Activated CD4-positive, alpha-beta T cell treated with anti-CD3 and anti-CD28 coated beads for 36 hours (primary cell): ENCODE measurements at places on chromosomes 1 and 21.

DNA sequence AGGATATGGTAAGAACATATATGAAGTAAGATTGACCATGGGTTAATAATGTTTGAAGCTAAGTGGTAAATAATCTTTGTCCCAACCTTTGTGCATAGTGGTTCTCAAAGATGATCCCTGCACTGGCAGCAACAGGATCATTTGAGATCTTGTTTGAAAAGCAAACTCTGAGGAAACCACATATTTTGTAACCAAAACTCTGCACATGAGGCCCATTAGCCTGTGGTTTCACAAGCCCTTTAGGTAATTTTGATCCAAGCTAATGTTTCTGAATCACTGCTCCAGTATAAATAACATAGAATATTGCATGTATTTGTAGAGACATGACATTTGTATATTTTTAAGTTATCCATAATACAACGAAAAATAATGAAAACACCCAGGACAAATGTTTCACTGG lies 147.9 kb upstream of the RGS18 start:
- DNase-seq: no peak

- no peak for DNase-seq
Measured at GRCh38 chr1:156204686-156205085, 8.1 kb upstream of the PMF1 start.

- DNase-seq: no peak
Measured at GRCh38 chr1:159030877-159031447, 21.3 kb downstream of the IFI16 start.

GRCh38 chr1:47709019-47709871 lies 271.4 kb downstream of the FOXD2 start:
- DNase-seq: peak; percentile 32

DNA sequence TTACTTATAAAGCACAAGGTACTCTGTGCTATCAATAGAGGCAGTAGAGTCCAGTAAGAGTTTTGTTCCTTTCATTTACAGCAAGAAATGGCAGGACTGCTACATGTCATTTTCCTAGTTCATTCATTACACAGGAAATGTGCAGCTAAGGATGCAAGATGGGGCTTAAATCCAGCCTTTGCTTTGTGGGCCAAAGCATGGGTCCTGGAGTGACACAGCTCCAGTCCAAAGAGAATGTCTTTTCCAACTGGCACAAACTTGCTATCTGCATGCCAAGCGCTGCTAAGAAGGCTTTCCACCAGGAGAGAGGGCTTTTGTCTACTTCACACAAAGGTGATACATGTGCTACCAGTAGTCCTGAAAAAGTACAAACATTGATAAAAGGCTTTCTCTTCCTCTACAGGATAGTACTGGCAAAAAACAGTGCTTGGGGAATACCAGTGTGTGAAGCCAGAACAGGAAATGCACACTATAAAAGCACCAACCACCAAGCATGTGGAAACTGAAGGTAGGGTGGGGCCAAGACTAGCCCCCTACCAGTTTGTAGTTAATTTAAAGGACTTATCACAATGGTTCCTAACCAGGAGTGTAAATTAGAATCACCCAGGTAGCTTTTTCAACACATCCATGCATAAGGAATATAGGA lies 68.7 kb downstream of the ARID4B start:
- DNase-seq: no peak

- no peak for DNase-seq
Measured at GRCh38 chr1:167333124-167333523, 112.4 kb downstream of the POU2F1 start.

- DNase-seq: peak; percentile 84
Measured at GRCh38 chr1:86774305-86775295, 70.2 kb downstream of the SH3GLB1 start.

DNA sequence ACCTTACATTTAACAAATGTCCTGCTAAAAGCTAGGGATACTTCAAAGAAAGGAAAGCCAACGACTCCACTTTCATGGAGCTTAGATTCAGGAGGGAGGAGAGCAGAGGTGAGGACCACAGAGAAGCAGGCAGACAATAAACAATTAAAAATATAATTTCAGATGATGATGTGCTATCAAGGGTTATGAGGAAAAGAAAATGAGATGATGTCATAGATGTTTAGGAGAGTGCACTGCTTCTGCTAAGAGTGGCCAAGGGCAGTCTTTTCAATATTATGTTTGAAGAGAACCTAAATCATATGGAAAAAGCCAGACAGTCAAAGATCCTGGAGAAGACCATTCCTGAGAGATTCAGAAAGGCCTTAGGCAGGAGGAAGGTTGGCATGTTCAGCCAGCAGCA lies 66.6 kb upstream of the HOOK1 start:
- no peak for DNase-seq
